ENCODE measurements at places on chromosomes 6 and 20.

DNA sequence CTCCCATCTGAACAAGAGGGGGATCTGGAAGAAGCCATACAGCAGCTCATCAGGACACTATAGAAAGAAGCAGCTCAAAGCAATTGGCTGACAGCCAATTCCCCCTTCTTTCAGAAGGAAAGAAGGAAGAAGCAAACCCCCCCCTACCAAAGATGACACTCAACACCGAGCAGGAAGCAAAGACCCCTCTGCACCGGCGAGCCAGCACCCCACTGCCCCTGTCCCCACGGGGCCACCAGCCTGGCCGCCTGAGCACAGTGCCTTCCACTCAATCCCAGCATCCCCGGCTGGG is 1.2 kb downstream of the REM1 start:
- DNase-seq, result no peak

DNA sequence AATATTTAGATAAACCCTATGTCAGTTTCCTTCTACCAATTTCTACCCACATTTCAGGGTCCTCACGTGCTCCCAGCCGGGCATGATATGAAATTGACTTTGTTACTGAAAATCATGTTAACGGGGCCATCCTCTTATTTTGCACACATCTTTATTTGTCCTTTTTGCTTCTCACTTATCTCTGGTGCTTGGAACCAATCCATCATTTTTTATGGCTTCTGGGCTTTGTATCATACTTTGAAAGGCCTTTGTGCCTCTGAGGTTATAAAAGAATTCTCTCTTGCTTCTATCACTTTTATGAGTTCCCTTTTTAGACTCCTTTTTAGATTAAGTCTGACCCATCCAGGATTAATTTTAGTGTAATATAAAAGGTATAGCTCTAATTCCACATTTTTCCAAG is 117.1 kb upstream of the PRND start:
- DNase-seq, result no peak

DNA sequence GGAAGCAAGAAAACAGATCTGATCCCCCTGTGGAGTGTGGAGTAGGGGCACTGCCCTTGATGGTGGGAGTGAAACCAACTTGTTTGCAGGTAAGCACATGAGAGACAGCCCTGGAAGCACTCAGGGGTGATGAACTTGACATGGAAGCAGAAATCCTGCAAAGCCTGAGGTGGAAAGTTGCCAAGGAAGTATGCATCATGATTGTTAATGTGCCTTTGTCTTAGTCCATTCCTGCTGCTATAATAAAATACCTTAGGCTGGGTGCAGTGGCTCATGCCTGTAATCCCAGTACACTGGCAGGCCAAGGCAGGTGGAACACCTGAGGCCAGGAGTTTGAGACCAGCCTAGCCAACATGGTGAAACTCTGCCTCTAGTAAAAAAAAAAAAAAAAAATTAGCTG is 40.2 kb upstream of the IFNGR1 start:
- DNase-seq, result no peak

- DNase-seq, result no peak
Observed at GRCh38 chr20:55354720-55355119, 650.6 kb downstream of the CBLN4 start.

DNA sequence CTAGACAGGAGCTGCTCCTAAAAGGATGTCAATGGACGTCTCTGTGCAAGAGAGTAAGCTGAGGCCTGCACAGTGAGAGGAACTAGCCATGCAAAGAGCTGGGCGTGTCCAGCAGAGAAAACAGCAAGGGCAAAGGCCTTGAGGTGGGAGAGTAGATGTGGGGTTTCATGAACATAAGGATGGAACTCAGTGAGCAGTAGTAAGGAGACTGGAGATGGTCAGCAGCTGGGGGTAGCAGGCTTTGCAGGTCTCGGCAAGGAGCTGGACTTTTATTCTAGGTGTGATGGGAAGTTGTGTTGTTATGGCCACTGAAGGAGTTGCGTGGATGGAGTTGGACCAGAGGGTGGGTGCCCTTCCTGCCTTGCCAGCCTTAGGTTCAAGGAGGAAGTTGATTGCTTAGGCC is 90.7 kb upstream of the SIRPA start:
- DNase-seq, result no peak

DNA sequence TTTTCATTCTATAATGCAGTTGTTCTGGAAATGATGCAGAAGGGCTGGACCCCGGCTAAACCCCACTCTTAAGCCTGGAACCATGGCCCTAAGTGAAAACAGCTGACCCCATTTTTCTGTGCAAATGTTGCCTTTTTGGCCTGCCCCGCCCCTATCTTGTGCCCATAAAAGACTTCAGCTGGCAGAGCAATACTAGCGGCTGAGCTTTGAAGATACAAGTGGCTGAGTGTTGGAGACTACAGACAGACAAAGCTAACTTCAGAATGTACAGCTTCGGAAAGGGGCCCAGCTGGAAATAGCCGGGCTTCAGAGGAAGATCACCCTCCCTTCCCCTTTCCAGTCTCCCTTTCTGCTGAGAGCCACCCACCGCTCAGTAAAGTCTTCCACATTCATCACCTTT is 258.6 kb upstream of the SPTLC3 start:
- DNase-seq, result no peak

GRCh38 chr6:136102991-136103688 is 147.0 kb downstream of the MTFR2 start:
- no peak for DNase-seq

GRCh38 chr20:38184101-38184500 is 19.0 kb upstream of the TGM2 start:
- no peak for DNase-seq

DNA sequence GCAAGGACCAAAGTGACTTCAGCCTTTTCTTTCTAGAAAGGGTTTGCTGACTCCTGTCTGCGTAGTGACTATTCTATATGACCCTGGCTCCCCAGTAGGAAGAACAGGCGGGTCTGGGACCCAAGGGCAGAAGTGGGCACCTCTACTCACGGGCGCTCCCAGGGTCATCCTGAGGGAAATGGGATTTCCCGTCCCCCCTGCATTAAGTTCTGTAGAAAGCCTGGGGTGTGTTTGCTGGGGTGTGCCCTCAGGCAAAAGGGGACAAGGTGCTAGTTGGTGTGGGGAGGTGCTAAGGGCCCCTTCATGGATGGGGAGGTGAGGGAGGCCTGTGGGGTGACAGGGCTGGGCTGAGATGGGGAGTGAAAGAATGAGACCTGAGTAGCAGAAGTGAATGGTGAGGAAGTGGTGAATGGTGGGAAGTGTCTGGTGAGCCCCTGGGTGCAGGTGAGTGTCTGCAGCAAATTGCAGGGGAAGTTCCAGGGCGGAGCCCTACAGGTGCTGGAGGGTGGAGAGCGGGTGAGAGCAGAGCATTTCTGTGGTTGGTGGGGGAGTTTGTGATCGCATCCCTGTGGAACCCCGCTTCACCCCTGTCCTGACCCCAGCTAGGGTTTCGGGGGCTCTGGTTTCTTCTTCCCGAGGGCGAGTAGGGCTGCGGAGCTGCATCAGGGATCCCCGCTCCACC is 21.1 kb downstream of the RAET1L start:
- DNase-seq, result peak; percentile 49

DNA sequence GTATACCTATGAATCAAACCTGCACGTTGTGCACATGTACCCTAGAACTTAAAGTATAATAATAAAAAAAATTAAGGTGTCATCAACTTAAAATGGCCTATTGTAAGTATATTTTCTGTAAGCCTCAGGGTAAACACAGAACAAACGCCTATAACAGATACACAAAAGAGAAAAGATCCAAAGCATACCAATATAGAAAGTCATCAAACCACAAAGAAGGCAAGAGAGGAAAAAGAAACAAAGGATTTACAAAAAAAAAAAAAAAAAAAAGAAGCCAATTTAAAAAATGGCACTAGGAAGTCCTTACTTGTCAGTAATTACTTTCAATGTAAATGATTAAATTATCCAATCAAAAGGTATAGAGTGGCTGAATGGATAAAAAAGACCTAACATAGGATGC is 24.6 kb upstream of the ASF1A start:
- no peak for DNase-seq

- DNase-seq, result peak; percentile 26
Observed at GRCh38 chr6:169723991-169724493, 258 bp downstream of the PHF10 start.

DNA sequence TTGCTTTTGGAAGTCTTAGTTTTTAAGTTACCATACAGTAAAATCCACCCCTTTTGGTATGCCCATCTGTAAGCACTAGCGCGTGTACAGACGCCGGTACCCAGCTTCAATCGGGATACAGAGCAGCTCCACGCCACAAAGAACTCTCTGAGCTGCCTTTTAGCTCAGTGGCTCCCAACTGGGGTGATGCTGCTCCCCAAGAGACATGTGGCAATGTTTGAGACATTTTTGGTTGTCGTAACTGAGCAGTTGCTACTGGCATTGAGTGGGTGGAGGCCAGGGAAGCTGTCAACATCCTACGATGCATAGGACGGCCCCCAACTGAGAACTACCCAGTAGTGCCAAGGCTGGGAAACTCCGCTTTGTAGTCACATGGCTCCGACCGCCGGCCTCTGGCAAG is 73.3 kb downstream of the BMP7 start:
- DNase-seq, result no peak

DNA sequence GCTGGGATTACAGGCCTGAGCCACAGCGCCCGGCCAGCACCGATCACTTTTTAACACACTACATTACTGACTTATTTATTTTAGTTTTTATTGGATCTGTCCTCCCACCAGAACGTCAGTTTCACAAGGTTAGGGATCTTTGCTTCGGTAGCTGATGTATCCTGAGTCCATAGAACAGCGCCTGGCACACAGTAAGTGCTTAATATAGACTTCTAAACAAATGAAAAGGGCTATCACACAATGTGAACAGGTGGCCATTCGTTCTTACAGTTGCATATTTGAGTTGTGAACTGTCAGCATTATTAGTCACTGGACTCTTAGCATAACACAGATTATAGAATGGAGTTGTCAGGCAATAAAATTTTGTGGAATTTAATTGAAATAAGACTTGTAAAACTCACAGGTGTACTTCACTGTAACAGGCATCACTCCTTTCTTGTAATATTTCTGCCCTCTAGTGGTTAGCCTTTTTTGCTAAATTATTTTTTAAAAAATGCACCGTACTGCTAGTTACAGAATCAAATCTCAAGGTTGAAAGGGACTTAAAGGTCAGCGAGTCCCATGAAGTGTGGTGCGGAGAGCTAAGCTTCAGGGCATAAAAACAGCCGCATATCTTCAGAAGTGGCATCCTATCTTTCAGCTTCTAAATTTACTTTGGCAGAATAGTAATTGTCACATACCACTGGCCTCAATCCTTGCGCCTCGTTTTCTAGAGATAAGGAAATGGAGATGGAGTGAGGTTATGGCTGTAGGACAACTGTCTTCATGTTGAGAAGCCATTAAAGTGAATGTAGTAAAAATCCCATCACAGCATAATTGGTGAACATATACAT is 3.4 kb upstream of the TBC1D7 start:
- DNase-seq, result peak; percentile 32

DNA sequence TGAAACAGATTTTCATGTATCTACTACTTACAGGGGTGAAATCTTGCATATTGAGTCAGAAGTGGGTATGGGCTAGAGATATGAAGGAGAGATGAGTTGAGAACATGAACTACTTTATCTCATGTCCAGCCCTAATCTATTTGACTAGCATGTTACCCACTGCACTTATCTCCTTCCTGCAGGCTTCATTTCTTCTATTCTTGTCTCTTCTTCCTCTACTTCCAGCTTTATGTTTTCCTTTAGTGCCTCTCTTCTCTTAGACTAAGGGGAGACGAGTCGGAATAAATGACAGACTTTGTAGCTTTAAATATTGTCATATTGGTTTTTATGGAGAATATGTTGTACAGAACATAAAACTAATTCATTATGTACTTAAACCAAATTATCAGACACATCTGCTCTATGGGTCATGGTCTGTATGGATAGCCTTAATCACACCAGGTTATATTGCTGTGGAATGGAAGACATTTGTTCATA is 5.3 kb downstream of the RAB32 start:
- DNase-seq, result no peak

GRCh38 chr20:60395991-60396390 is 437.8 kb downstream of the CDH26 start:
- DNase-seq, result no peak

GRCh38 chr6:47195011-47195650 is 114.6 kb downstream of the TNFRSF21 start:
- DNase-seq, result no peak

Data from T-helper 2 cell (primary cell).